Activated naive CD8-positive, alpha-beta T cell treated with anti-CD3 and anti-CD28 coated beads, Interleukin-2, amount 50 U/mL, for 16 hours (primary cell): ENCODE measurements at places on chromosomes 4 and X.

GRCh38 chrX:26918631-26919030 is 544.5 kb downstream of the PPP4R3C start:
- no peak for DNase-seq

DNA sequence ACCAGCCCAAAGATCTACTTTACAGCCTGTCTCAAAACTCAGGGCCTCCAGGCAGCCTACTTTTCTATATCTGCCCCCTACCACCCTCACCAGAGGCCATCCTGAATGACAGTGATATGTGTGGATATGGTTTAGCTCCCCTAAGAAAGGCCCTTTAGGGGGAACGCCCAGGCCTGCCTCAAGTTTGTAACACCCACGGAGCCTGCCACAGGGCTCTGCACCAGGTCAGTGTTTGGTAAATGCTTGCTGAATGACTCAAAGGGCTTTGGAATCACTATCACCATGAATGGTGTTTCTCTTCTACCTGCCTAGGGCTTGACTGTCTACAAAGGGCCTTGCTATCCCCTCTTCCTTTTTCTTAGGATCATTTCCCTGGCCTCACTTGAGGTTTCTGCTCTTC is 11.3 kb upstream of the LONRF3 start:
- DNase-seq: no peak

DNA sequence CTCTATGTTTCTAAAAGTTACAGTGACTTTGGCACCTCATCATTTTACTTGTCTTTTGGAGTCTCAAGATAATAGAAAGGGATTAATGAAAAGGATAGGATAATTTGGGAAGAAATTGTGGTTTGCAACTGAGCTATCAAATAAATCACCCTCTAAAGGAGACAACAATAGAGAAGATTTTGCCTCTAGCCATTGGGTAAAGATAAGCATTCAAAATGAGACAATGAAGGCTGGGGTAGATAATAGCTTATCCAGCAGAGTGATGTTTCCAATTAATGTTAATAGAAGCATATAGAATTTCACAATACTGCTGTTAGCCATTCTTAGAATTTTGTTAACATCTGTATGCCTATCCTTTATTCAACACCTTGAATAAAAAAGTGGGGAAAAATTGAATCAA is 1177.6 kb downstream of the ADGRL3 start:
- no peak for DNase-seq

DNA sequence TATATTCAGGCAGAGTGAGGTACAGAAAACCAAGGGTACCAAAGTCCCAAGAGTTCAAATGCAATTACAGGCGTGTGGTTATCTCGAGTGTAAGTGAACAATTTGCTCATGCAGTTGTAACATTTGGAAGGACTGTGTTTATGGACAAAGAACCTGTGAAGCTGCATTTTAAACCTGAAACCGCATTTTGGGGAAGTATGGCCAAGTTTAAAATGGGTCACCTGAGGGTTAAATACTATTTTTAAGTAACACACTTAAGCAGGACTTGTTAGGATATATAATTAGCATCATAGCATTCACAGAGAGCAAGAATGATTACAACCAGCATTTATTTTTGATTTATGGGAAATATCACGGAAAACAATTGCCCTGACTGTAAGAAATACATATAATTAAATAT is 79.1 kb upstream of the LCORL start:
- no peak for DNase-seq

GRCh38 chr4:66906314-66906713 is 639.0 kb downstream of the CENPC start:
- DNase-seq: no peak

DNA sequence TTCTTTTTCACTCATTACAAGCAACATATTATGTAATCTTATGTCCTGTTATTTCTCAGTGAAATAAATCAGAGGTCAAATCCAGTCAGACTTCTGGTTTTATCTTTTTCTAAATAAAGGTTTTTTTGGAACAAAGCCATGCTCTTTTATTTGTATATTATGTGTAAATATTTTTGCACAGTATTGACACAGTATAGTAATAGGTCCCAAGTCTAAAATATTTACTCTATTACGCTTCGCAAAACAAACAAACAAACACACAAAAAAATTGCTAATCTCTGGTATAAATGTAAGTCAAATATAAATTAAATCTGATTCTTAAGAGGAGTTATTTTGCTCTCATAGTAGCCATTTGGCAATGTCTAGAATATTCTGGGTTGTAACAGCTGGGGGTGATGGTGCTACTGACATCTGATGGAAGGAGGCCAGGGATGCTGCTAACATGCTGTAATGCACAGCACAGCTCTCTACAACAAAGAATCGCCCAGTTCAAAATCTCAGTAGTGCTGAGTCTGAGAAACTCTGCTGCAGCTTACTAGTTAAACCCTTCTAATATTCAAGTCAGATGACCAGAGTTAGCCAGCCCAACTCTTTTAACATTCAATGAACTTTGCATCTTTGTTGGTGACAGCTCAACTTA is 602.1 kb downstream of the RAB28 start:
- DNase-seq: no peak

GRCh38 chr4:153628796-153629315 is 55.2 kb upstream of the TLR2 start:
- DNase-seq: no peak

DNA sequence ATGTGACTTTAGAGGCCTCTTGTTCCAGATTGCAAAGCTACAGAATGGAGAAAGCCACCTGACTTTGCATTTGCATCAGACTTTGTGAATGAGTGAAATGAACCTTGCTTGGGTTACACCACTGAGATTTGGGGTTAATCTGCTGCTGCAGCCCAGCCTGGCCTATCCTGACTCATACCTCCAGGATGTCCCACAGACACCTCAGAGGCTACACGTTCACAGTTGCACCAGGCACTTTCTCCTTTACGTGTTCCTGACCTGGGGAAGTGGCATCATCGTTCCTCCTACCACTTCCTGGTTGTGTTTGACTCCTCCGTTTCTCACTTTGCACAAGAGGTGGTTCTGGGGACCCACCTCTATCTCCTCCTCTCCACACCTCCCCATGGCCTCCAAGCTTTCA is 9.2 kb upstream of the SORCS2 start:
- no peak for DNase-seq
